Stimulated activated CD4-positive, alpha-beta T cell treated with anti-CD3 and anti-CD28 coated beads, TNF-alpha, amount 100 ng/mL, for 1 hour (primary cell): ENCODE measurements at places on chromosomes 3 and 15.

- no peak for DNase-seq
Observed at GRCh38 chr3:29764603-29765254, 483.9 kb downstream of the RBMS3 start.

DNA sequence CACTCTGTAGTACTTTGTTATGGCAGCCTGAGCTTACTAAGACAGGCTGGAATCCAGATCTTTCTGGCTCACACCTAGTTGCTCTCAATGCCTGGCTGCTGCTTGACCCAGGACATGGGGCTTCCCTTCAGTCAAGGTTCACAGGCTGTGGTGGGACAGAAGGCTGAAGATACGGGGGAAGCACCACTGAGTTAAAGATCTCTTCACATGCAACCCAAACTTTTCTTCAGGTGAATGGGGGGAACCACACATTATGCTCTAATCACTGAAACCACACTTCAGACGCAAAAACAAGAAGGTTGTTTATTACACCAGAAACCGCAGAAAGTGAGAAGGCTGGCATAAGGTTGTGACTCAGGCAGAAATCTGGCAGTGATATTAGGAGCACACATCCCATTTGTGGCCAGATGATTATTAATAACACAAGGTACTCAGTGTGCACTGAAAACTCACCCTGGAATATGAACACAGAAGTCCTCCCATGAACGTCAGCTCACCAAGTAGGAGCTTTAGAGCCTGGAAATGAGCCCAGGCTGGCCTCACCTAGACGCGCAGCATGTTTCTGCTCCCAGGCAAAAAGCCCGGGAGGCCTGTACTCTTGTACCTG, 230.5 kb upstream of the CHRNA7 start:
- DNase-seq: no peak

- no peak for DNase-seq
Observed at GRCh38 chr3:51945031-51945840, 3.1 kb downstream of the PARP3 start.

DNA sequence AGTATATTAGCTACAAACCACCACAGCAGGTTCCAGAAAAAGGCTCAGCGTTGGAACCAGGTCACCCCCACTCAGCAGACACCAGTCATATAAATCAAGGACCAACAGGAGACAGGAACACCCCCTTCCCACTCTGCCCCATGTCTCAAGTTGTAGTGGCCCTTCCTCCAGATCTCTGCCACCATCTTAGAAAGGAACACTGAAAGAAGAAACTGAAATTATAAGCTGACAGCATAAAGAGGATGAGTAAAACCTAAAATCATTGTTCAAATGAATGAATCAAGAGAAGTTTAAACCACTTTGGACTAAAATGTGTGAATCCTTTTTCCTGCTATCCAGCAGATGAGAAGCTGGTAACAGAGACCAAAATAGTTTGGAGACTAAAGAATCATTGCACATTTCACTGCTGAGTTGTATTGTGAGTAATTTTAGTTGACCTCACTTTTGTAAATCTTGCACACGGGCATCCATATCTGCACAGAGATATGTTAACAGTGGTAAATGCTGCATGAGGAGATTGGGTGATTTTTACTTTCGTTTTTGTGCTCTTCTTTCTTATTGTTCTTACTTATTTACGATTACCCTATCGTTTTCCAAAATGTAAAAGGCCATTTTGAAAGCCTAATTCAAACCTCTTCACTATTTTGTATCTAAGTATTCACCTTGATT, 19.8 kb downstream of the CCR3 start:
- no peak for DNase-seq

DNA sequence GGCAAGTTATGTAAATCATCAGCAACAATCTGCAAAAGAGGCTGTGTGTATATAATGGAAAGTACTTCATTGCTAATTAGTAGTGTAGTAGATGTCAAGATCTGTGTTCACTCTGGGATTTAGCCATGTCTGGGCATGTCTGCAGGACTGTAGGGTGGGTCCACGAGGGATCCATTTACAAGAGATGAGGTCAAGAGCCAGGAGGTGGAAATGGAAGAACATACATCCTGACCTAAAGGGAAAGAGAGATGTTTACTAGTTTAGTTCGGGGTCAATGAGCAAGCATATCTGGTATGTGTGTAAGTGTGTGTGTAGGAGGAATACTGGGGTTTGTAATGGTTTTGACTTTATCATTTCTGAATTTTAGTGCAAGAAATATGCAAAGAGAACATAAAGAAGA, 171.5 kb upstream of the NANOGP8 start:
- no peak for DNase-seq

- DNase-seq: no peak
Observed at GRCh38 chr15:101121511-101122090, 130.2 kb downstream of the CHSY1 start.

- no peak for DNase-seq
Observed at GRCh38 chr3:179967622-179968021, 69.1 kb downstream of the PEX5L start.

- DNase-seq: no peak
Observed at GRCh38 chr3:187072102-187072501, 67.2 kb downstream of the RPL39L start.

DNA sequence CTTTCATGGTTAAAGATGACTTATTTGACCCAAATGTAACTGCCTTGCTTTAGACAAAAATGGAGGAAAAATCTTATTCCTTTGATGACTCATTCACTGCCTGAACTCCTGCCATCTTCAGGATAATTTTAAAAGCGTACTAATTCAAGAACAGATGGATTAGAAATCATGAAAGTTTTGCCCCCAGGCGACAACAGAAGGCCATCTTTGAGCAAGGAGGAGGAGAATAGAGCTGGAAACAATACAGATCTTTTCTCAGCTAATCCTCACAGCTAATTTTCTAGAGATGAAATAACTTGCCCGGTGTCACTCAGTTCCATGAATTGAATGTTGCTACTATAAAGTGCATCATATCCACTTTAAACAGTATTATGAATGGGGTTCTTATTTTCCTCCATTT, 324.7 kb upstream of the RARB start:
- no peak for DNase-seq

DNA sequence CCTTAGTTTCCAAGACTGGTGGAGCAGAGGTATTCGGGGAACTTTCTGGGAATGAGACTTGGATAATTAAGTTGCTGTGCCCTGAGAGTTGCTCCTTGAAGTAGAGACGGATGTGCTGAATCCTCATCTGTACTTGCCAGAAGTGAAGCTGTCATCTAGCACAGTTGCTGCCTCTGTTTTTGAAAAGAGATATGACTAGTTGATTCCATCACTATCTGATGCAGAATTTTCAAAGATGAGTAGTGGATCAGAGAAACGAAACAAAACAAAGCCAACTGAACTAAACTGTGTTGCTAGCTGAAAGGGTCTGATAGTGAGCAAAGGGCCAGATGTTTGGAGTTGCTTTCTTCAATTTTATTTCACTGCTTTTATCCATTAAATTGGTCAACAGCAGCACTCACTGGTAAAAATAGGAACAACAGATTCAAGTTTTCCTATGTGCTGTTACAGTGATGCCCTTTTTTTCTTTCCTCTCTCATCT, 52.7 kb downstream of the MITF start:
- no peak for DNase-seq

GRCh38 chr15:65827065-65827464, 35.0 kb upstream of the DENND4A start:
- DNase-seq: no peak

GRCh38 chr3:180528843-180529242, 73.1 kb upstream of the TTC14 start:
- DNase-seq: no peak

DNA sequence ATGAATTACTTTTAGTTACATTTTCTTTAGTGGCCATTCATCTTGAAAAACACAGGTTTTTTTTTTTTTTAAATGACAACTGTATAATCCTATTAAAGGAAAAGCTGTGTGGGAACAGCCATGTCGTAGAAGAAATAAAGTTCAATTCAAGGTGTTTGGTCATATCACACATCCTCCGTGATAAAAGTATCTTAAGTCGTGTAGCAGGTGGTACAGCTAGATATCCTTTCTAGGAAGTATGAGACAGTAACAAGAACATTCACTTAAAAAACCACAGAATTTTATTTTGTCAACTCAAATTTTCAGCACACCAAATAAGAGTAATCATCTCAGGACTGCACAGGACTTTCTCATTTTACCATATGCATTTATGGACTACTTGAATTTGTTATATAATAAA, 16.1 kb downstream of the ZDHHC23 start:
- no peak for DNase-seq

DNA sequence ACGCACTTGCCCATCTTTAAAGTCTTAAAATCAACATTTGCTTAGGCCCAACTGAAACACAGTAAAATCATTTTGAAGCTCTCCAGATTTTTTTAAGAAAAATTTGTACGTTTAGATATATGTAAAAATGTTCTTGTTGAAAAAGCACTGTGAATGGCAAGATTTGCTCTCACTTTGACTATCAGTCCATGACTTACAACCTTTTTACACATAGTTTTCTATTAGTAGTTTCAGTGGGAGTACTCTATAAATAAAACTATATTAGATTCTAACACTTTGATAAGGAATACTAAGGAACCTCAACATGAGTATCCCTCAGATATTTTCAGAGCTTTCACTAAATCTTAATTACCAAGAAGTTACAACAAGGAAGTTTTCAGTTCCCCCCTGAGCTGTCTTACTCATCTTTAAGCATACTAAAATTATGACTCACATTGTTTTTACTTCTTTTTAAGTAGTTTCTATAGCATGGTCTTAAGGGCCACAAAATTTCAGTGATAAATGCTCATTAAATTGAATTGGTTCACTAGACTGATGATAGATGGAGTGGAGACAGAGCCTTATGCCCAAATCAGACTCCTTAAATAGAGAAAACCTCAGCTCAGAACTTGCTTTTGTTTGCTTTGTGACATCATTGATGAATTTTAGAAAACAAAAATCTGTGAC, 31.6 kb upstream of the RAP2B start:
- no peak for DNase-seq

DNA sequence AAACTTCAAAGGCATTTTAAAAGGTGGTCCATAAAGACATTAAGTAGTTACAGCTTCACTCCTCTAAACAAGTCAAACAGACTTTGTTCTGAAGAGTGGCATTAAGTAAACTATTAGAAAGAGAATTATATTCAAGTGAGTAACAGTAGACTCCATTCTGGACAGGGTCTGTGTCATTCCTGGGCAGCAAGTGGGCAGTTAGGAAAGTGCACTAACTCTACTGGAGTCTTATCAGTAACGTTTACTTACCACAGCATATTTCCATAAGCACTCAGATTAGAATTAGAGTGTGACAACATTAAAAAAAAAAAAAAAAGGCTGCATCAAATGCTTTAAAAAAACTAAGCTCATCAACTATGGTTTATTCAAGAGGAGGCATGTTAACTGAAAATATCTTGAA, 10.6 kb downstream of the UBR1 start:
- DNase-seq: no peak

- no peak for DNase-seq
Observed at GRCh38 chr15:25375557-25375956, 63.3 kb downstream of the UBE3A start.

GRCh38 chr3:115688418-115688817, 65.1 kb downstream of the GAP43 start:
- DNase-seq: no peak

DNA sequence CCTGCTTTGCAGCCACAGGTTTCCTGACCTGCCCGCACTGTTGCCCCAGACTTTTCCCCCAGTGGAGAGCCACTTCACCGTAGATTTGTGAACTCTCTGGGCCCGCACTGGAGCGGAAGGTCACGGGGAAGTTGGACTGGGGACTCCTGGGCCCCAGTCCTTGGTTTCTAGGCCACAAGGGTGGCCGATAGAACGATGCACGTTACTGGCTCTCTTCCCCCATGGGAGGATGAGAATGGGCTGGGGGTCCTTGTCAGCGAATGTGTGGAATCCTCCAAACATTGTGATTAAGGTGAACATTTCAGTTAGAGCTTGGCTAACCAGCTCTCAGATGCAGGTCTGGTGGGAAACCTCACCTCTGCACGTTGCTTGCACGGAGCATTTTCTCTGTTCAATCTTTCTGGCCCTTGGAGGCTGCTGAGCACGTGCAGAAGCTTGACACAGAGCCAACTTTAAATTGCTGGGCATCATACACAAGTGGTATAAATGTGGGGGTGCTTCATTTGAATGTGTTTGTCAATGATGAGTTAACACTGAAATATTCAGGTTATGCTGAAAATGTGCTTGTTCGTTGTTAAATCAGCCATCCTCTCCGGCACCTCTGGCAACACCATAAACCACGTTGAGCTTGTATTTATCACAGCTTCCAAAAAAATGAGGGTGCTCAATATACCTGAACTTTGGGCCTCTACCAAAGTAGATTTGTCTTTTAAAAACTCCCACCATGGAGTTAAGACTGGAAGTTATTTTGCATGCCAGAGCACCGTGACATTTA, 976 bp downstream of the DIS3L start:
- no peak for DNase-seq

GRCh38 chr3:152706991-152707713, 127.8 kb upstream of the P2RY1 start:
- DNase-seq: no peak

DNA sequence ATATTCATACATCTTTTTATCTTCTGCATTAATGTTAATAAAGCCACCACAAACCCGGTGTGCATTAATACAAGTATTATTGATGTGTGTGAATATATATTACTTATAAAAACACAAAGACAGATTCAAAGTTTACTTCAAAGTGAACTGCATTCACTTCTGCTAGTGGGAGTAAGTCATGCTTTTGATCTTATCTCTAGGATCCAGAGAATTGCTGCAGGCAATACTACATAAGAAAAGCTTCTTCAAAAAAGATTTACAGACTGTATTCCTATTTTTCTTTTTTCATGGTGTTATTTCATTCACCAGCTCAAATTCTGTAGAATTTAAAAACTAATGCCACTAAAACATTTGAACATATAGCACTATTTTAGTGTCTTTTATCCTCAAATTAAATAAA, 87.5 kb upstream of the CBLB start:
- DNase-seq: no peak

GRCh38 chr3:15310491-15311370, 21.7 kb downstream of the SH3BP5 start:
- no peak for DNase-seq

- DNase-seq: no peak
Observed at GRCh38 chr3:59818033-59818918, 768.5 kb upstream of the CFAP20DC start.

DNA sequence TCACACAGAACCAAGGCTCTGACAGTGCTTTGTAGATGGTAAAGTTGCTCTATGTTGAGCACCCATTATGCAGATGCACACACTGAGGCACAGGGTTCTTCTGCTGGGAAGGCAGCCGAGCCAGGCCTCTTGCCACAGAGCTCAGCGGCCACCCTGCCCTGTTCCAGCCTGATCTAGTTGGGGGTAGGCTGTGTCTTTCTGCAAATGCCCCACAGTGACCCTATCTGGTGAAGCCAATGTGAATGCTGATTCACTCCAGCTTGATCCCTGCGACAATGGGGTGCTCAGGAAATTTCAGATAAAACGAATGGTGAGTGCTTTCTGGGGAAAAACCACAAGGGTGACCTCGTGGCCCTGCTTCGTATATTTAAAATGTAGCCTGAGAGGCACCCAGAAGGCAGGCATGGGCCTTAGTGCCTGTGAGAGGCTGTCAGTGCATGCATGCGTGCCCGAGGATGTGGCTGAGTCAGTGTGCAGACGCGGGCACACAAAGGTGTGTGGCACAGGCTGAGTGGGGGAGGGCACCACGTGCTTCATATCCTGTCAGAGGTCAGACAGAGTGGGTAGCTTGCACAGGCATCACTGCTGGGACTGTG, 85.7 kb downstream of the ATP2B2 start:
- peak; percentile 13 for DNase-seq
